ENCODE measurements at places on chromosomes 3 and 15.

GRCh38 chr3:122890077-122890719 is 95.3 kb downstream of the SLC49A4 start:
- DNase-seq, result no peak

- no peak for DNase-seq
These were observed 11.1 kb downstream of the ARNT2 start for GRCh38 chr15:80415358-80415670.

DNA sequence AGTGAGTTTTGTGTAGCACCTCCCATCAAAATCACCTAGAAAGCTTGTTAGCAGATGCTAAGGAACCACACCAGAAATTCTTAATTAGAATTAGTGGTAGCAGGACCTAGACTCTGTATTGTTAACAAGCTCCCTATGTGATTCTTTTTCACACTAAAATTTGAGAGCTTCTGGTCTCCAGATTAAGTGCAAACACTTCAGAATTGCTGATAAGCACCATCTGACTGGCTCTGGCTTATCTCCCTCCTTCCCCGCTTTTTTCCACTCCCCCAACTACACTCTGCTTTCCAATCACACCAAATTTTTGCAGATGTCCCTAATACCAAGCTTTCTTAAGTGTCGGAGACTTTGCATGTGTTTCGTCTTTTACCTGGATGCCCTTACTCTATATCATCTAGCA is 410.1 kb upstream of the DPH6 start:
- no peak for DNase-seq

DNA sequence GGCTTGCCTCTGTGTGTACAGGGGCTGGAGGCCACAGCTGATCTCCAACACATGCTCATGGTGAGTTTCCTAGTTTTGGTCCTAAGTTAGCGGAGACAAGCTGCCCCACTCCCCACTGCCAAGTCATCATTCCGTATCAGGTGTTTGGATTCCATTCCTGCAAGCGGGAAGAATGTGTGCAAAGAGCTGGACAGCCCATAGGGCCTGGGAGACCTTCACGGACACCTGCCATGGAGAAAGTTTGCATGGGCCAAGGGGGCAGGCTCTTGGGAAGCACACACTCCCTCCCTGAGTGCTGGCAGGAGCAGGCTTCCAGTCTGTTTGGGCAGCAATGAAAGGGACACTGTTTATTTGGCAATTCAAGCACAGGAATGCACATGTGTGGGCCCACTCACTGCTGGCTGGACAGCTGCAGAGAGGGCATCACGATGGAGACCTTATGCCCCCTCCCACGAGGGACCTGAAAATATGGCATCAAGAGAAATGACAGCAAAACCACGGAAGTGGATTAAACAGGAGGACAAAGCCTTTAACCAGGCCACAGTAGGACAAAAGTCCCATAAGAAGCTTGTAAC is 149.7 kb downstream of the KLF13 start:
- no peak for DNase-seq

DNA sequence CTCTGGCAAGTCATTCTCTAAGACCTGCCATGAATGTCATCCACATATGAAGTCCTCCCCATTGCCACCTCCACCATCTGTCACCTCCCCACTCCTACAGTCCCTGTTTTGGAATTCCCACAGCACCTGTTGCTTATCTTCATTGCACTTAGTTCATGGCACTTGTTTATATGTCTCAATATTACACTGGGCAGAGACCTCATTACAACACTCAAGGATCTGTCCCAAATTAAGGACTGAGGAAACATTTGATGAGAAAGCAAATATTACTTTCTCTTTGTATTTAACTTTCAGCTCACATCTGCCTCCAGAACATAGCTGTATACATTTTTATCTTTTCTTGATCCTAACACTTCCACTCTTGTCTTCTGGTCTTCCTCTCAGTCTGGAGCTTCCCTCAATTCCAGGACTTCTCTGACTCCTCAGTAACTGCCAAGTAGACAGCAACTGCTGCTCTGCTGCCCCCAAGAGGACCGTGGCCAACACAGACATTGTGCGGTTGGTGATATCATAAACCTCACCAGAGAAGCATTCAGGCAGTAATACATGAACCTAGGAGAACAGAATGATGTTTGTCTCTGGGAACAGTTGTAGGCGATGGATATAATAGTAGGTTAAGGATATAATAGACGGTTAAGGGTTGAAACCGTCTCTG is 45.0 kb upstream of the FGF12 start:
- DNase-seq, result no peak

DNA sequence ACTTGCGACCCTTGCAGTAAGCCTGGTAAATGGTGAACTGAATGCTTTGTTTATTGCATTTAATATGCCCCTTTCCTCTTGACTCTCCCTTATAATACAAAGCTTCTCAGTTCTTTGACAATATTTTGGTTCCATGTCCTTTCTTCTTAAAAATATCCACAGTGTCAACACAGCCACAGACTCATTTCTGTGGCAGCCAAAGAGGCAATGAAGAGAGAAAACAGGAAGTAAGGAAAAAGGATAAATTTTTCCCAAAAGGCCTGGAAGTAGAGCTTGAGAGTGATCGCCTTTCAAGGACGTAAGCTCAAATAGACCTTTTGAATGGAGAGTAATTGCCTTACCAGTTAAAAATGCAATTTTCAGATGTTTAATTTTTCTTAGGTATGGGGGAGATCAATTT is 59.4 kb downstream of the PEX5L start:
- no peak for DNase-seq

DNA sequence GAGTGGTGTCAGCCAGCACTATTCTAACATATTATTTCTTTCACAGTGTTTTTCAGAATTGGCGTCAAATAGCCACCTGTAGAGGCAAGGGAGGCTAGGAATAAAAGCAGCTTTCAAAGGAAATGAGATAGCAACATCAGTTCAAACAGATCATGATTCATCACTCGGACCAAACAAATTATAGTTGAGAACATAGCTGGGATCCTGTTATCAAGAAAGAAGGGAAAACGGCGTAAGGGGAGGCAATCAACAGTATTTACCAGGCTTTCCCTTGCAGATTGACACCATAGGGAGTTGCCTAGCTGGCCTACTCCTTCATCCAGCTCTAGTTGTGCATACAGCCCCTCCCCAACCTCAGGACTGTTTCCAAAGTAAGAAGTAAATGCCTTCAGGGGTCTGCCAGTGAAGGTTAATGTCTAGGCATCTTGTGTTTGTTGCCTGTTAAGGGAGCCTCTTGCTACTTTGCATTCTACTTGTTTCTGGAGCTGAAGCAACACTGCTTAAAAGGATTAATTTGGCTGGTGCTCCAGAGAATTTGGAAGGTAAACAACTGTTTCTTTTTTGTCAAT is 286.5 kb downstream of the NSUN3 start:
- no peak for DNase-seq

GRCh38 chr3:97896547-97896946 is 74.7 kb downstream of the CRYBG3 start:
- DNase-seq, result no peak

DNA sequence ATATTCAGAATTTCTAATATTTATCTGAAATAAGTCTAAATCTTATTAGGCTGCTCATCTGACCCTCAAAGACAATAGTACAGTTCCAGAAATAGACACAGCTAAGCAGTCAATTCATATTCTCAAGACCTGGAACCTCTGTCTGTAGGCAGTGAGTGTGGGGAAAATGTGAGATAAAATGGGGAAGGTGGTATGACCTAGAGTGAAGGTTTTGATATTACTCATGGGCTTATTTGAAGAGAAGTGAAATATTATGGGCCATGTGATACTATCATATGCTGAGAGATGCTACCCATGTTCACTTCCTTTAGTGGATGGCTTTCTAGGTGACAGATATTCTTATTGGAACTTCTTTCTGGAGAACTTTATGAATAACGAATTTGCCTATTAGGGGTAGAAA is 33.5 kb downstream of the TGFBR2 start:
- no peak for DNase-seq

DNA sequence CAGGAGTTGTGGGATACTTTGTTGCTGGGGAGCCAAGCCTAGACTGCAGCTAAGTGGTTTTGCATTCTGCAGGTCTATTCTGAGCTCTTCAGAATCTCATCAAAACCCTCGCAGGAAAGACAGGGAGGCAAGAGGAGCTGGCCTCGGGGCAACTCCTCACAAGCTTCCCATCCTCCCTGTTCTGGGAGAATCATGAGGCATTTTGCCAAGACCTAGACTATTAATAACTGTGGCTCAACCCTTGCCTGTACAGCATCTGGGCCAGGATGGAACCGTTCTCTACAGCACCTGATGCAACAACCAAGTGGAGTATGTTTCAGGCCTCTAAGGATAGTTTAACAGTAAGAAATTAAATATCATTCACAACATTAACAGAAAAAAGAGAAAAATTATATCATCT is 20.2 kb upstream of the SLC6A20 start:
- DNase-seq, result no peak

DNA sequence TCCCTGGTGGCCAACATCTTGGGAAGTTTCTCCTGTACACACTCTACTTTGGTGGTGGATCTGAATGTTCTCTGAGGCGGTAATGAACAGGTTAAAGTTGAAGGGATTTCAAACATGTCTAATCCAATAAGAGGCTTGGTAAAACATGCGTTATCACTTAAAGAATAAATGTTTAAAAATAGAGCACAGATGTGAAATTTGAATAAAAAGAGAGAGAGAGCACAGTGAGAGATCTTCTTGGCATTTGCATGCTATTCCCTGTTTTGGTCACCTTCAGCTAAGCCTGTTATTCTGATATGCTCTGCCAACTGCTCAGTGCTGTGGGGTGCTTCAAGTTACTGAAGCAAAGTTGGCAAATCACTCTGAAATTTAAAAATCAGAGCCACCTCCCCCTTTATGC is 237.7 kb upstream of the WNT5A start:
- no peak for DNase-seq

GRCh38 chr3:146557745-146558144 is 13.3 kb upstream of the PLSCR1 start:
- DNase-seq, result no peak

- no peak for DNase-seq
These were observed 394.6 kb upstream of the IL12A start for GRCh38 chr3:159593927-159594605.

GRCh38 chr3:157669416-157669815 is 166.2 kb upstream of the VEPH1 start:
- DNase-seq, result no peak
